Umbilical cord (tissue), 2 donors: ENCODE measurements at places on chromosomes 5 and 9. TPM values are rescaled to one million over a fixed set of nuclear protein-coding genes. Genes with fewer than 3 reads are reported as not detected.

- no peak for DNase-seq
Measured at GRCh38 chr9:87534957-87535356, 37.3 kb downstream of the DAPK1 start.

GRCh38 chr9:129108805-129109536 is 1.6 kb downstream of the CRAT start:
- no peak for DNase-seq

The PCDHB9 gene
- 1.9 TPM for total RNA-seq

DNA sequence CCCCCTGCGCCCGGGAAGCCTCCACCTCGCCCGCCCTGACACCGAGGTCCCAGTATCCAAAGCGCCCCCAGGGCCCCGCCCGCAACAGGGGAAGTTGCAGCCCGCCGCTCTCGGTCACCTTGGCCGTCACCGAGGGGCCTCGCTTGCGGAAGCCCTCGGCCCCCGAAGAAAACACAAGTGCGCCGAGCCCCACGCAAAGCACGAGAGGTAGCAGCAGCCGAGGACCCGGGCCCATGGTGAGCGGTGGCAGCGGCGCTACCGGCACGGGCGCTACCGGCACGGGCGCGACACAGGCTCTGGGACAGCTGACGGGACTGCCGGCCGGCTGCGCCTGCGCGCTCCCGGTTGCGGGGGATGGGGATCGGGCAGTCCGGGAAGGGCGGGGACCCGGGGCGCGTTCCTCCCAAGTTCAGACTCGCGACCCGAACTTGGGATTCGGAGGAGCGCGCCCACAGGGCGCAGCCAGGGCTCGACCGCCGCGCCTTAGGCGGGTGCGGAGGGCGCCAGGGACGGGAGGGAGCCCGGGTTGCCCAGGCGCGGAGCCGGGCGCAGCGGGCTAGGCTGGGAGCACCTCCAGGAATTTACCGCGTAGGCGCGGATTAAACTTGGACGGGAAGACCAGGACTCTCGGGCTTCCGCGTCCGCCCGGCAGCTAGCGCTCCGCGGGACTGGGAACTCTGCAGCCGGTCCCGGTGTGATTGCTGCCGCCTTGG is at the start of gene PPIC:
Gene PPIC (minus strand): TSS at position 335 of the 713 bp plus-strand sequence. CDS start 100 bp downstream, at position 235.
- DNase-seq, result peak; percentile 90

The FBP2 gene
- not detected for total RNA-seq
